Stimulated activated CD4-positive, alpha-beta T cell treated with anti-CD3 and anti-CD28 coated beads, Interleukin-2, amount 100 ng/mL, for 48 hours (primary cell): ENCODE measurements at places on chromosomes 3 and 15.

- DNase-seq = no peak
Measured at GRCh38 chr3:126316031-126316461, 41.2 kb downstream of the KLF15 start.

- no peak for DNase-seq
Measured at GRCh38 chr3:62803276-62803675, 71.9 kb downstream of the CADPS start.

DNA sequence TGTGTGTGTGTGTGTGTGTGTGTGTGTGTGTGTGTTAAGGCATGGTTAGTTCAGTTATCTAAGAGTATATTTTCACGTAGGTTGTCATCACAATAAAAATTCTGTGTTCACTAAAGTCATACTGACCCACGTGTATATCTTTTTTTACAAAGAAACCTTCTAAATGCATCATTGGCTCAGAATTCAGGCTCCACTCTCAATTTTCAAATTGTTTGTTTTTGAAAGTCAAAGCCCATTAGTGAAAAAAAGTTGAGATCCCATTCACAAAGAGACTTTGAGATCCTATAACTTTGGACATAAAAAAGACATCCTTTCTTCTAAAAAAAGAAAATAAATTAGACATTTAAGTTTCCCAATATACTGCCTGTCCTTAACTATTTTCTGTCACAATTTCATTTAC, 59.3 kb downstream of the GBE1 start:
- DNase-seq = no peak

DNA sequence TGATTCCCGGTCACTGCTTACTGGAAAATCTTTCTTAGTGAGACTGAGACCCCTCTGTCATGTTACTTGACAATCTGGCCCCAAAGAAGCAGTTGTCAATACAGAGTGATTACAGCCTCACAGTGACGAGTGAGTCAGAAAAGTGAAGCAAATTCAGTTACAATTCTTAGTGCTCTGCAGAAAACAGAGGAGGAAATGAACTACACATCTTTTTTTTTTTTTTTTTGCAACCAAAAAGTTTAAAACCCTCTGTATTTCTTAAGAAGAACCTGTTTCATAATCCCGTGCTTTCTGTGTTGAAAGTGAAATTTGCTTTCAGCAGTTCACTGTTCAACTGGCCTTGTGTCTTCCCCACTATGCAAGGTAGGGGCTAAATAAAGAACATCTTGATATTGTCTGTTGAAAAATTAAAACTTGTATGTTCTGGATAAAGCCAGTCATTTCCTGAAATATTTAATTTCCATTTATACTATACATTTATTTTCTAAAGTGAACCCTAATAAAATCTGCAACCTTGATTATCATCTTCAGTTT, 1.9 kb downstream of the AQP9 start:
- DNase-seq = no peak

GRCh38 chr3:106022913-106023312, 154.1 kb upstream of the CBLB start:
- no peak for DNase-seq

- DNase-seq = peak; percentile 20
Measured at GRCh38 chr3:189355481-189356201, 183.9 kb downstream of the TPRG1 start.

- DNase-seq = no peak
Measured at GRCh38 chr3:127781411-127782001, 40.8 kb downstream of the MGLL start.

DNA sequence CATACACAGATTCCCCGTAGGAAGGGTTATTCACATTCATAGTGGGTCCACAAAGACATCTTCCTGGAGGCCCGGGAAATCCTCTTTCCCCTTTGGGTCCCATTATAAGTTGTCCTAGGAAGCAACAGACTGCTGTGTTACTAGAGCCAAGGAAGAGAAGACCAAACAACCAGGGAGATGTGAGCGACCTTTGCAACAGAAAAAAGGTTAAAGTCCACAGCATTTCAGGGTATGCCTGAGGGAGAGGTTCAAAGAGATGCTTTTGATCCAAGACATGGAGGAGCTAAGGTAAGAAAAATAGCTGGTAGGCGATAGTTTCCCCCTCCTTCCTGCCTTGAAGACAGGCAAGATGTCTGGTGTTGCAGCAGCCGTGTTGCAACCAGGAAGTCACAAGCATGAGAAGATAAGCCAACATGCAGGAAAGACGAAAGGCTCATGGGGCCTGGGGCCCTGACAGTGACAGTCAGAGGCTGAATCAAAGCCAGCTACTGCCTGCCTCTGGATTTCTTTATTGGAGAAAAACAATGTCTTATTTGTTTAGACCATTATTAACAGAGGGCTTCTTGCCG, 30.9 kb downstream of the EAF1 start:
- DNase-seq = no peak

DNA sequence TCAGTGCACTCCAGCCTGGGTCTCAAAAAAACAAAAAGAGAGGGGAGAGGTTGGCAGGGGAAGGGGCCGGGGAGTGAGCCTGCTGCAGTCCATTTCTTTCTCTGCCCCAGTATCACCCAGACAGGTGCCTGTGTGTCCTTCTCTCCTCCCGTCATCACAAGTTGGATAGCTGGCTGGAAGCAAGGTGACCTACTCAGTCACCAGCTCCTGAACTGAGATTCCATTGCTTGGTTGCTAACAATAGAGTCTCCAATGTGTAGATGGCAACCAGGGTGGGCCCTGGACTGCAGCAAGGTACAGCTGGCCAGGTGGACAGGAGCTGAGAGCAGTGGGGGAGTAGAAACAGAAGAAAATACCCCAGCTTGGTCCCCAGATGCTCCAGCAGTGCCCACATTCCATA, 4.6 kb downstream of the LRRC2 start:
- no peak for DNase-seq

- no peak for DNase-seq
Measured at GRCh38 chr3:57127891-57128518, 37.1 kb downstream of the IL17RD start.

DNA sequence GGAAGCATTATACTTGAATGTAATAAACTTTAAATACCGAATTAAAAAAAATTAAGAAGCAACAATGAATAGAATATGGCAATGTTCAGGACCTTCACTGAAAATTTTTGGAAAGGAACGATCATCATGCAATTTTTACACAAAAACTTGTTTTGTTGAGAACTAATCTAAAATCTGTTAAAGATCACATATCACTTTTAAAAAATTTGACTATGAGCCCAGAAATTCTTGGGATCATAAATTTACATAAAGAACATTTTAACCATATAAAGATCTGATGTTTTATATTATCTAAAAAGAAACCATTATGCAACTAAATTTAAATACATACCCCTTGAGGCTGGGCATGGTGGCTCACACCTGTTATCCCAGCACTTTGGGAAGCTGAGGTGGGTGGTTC, 76.2 kb upstream of the MELTF start:
- DNase-seq = no peak

GRCh38 chr3:24336101-24336500, 158.5 kb downstream of the THRB start:
- DNase-seq = no peak

DNA sequence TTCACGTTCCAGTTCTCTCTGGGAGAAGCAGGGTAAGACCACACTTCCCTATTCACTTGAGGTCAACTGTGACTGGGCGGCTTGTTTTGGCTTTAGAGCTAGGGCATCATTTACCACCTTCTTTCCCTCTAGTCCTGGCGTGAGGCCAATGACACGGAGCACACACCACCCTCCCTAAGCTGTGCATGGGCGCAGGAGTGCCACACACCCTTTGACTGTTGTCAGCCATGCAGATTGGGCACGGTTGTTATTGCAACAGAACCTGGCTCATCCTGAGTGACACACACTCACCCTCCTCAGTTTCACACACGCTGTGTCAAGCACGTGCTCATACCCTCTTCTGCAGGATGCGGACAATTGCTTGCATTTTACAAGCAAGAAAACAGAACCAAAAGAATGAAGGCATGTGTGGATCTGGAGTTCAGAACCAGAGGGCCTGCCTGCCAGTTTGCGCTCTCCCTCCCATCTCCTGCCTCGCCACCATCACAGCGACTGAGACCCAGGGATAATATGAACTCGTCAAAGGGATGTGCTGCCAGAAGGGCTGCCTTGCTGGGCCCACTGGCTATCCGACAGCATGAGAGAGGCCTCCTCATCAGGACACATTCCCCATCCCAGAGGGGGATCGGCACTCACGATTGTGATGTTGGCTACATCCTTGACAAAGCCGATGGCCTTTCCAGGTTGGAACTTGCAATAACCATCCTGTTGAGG, 17.6 kb downstream of the CTSH start:
- DNase-seq = no peak

GRCh38 chr3:187208159-187208558, 10.9 kb downstream of the RTP1 start:
- DNase-seq = no peak

- DNase-seq = no peak
Measured at GRCh38 chr15:101307897-101308603, 13.0 kb upstream of the SNRPA1 start.

GRCh38 chr15:66865622-66866611, 163.9 kb downstream of the SMAD6 start:
- no peak for DNase-seq

DNA sequence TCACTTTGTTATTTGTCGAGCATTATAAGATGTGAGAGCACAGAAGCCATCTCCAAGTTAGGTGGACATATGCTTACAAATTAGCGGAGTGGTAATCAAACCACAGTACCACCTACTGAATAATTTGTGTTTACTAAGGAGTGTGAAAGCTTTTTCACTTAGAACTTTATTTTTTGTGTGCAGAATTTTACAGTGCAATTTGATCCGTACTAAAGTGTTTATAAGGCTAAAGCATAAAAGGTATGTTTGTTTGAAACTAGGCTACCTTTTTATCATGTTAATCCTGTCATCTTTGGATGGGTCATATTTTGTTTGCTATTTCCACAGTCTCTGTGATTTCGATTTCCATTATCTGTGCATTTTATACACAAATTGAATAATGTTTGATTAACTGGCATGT, 37.5 kb downstream of the MAP2K5 start:
- no peak for DNase-seq

DNA sequence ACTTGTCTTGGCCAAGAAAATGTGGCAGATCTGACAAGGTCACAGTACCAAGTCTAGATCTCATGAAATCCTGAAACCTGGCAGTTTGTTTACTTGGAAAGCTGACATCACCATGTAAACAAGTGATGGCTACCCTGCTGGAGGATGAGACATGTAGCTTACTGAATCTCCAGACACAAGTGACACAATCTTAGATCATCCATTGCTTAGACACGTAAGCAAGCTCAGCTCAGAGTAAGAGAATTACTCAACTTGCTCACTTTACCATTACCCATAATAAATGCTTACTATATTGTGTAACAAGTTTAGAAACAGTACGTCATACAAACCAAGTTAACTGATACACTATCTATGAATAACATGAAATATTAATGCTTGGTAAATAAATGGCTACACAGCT, 263.8 kb downstream of the TBC1D5 start:
- no peak for DNase-seq
